ENCODE measurements at places on chromosomes 5 and 9.

DNA sequence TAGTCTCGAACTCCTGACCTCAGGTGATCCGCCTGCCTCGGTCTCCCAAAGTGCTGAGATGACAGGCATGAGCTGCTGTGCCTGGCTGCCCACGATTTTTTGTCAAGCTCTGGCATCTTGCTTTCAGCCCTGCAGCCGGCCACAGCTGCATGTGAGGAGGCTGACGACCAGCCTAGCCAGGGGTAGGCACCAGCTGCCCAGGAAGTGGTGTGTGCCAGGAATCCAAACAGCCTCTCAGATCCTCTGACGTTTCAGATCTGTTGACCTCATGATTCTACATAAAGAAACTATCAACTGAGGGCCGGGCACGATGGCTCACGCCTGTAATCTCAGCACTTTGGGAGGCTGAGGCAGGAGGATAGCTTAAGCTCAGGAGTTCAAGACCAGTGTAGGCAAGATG is 19.0 kb downstream of the DYNC2I2 start:
- no peak for DNase-seq

GRCh38 chr9:109349421-109349846 is 28.6 kb upstream of the EPB41L4B start:
- no peak for DNase-seq

GRCh38 chr5:32646061-32646969 is 61.0 kb downstream of the SUB1 start:
- no peak for DNase-seq

- no peak for DNase-seq
Observed at GRCh38 chr5:4442221-4442620, 697.9 kb upstream of the ADAMTS16 start.

GRCh38 chr5:39760385-39761198 is 335.8 kb upstream of the DAB2 start:
- no peak for DNase-seq

DNA sequence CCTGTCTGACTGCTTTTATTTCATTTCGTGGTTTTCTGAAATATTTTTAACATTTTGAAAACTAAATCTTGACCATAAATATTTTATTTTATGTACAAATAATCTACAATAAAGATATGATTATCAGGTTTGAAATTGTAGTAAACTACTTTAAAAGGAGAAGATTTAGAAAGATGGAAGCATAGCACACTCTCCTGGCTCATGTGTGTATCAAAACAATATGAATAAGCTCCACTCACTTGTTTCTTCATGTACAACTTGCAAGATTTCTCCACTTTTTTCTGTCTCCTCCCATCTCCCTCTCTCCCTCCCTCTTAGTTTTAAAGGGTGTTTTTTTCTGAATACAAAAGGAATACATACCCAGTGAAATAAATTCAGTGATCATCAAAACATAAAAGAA is 15.4 kb upstream of the VPS13A start:
- DNase-seq = no peak

- no peak for DNase-seq
Observed at GRCh38 chr5:173880306-173880985, 7.7 kb upstream of the CPEB4 start.

- no peak for DNase-seq
Observed at GRCh38 chr5:177410575-177410974, 1.2 kb upstream of the F12 start.

DNA sequence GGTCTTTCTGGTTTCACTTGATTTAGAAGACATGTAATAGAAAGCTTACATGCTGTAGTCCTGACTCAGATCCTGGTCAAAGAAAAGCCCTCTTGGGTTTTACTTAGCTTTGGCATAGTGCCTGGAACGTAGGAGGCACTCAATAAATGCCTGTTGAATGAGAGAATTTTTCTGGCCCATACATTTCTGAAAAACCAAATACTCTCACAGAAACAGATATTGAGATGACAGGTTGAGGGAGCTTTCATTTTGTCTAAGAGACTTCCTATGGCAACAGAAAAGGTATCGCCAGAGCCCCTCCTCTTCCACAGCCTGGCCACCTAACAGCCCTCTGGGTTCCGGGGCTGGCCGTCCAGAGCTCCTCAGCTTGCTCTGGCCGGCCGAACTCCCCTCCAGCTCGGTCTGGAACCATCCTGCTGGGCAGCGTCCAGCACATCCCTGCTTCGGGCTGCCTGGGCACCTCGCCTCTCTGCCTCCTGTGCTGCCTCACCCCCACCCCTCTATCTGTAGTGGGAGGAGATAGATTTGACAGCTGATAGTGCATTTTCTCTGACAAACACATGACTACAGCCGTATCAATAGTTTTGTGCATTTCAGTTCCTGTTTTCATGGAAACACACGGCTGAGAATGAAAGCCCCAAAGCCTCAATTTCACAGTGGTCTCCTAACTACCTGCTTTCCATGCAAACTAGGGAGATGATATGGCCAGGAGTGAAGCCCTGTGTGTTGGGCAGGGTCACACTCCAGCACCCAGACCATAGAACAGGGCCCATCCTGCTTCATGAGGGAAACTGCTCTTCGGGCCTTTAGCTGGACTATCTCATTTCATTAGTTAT is 1.1 kb downstream of the IL4 start:
- no peak for DNase-seq

DNA sequence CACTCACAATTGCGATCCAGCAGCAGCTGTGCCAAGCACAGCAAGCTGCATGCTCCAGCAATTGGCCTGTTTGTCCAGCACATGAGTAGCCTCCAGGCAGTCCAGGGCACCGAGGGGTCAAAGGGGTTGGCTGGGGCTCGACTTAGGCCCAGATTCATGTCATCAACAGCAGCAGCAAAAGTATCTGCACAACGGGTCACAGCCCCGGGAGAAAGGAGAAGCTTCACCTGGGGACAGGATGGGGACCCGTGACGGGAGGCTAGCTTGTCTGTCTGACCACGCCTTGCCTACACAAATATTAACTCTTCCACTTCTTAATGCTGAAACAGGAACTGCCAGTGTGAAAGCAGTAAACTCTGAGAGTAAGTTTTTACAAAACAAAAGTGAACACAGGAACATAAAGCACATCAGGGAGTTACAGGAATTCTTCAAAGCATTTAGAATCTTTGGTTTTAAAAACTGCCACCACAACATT is 191.2 kb downstream of the PIK3R1 start:
- DNase-seq = no peak

DNA sequence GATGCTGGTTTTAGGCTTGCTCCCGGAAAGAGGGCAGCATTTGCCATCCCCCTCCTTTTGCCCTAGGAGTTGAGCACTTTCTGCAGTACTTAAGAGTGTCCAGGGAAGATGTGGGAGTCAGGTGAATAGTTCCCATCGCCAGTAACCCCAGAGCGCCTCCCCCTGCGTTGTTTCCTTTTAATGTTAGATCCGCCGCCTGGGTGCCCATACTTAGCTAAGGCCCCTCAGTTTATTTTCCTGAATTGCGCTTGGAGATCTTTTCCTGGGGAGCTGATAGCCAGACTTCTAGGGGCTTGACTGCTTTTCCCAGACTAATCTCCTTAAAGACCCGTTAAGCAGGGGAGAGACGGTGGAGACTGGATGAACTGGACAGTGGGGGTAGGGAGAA is 377 bp upstream of the PCDHAC2 start:
- no peak for DNase-seq

Data from activated B cell treated with CpG ODN at 0.5 μM for 24 hours (primary cell).